ENCODE measurements at places on chromosomes 13 and 19.

GRCh38 chr19:33248553-33248953 is 22.9 kb upstream of the SLC7A10 start:
- no peak for DNase-seq

DNA sequence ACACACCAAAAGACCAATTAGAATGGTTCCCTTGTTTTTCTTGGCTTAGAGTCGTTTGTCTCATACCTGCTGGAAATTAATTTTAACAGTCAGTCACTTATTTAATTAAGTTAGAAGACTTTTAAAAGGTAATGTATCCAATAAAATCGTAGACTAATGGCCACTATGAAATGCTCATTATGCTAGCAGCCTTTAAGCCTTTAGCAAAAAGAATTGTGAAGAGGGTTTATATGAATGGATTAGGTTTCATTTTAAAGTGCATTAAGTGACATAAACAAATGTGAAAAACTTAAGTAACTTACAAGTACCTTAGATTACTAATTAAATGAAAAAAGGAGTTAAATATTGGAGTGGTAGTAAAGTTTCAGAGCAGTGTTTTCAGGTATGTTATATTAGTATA is 139.6 kb downstream of the RXFP2 start:
- DNase-seq = no peak

DNA sequence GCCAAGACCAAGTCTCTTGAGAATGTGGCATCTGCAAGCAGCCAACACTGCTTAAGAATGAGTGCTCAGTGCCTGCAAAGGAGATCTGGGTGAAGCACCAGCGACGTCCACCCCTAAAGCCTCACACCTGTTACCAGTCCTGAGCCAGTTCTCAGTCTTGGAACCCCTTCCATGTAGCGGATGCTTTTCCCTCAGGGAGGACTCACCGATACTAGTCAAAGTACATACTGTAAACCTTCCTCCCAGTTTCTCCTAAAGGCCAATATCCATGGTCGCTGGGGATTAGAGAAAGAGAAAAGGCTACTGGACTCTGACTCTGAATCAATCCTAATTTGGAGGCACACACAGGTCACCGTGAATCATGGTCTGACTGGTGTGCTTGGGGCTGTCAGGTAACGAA is 4.2 kb upstream of the PTPRH start:
- no peak for DNase-seq

DNA sequence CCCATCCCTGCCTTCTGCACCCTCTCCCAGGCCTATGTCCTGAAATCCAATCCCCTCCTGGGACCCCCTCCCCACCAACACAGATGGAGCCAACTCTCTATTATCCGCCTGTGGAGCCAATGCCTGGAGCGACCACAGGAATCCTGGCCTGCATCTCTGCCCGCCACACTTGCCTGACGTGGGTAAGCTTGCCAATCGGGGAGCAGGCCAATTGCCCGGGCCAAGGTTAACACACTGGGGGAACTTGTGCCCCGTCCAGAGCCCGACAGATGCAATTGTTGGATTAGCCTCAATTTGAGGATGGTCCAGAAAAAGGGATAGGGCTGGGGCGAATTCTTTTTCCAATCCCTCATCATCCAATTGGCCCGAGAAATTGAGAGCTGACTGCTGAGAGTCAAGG is 5.9 kb downstream of the WIZ start:
- no peak for DNase-seq

DNA sequence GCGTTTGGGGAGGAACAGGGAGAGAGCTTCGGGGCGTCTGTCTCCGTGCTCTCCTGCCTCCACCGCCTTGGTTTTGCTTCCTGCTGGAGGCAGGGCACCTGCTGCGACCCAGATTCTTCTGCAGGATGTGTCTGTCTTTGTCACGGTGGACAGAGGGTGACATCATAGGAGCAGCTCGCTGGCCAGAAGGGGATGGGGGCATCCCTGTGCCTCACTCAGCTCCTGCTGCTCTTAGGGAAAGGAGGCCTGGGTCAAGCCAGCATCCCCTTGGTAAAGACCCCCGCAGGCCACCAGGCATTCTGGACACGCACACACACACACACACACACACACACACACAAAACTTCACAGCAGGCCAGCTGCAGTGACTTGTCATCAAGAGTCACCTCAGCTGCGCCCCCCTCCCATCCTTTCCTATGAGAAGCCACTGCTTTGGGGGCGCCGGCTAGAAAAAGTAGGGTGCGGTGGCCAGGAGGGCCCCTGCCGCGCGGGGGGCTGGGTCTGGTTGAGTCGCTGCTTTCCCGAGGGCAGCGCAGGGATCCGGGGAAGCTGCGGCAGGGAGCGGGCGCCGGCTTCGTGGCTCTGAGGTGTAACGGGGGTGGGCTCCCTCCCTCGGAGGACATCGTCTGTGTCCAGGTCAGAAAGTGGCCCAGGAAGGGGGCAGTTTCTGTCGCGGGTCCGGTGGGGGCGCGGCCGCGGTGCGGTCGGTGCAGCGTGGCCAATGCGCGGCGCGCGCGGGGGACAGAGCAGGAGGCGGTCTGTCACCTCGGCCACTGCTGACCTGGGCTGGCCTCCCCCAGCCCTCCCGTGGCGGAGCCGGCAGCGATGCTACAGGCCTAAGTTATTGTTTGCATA is 15.8 kb upstream of the NPAS1 start:
- no peak for DNase-seq

- DNase-seq = no peak
Measured at GRCh38 chr19:28061111-28061510, 1151.8 kb downstream of the UQCRFS1 start.

- peak; percentile 82 for DNase-seq
Measured at GRCh38 chr19:14005349-14006084, 603 bp downstream of the RFX1 start.
